Activated T-cell treated with anti-CD3 and anti-CD28 coated beads, Interleukin-2, amount 50 U/mL, for 72 hours (primary cell): ENCODE measurements at places on chromosomes 11 and 22.

DNA sequence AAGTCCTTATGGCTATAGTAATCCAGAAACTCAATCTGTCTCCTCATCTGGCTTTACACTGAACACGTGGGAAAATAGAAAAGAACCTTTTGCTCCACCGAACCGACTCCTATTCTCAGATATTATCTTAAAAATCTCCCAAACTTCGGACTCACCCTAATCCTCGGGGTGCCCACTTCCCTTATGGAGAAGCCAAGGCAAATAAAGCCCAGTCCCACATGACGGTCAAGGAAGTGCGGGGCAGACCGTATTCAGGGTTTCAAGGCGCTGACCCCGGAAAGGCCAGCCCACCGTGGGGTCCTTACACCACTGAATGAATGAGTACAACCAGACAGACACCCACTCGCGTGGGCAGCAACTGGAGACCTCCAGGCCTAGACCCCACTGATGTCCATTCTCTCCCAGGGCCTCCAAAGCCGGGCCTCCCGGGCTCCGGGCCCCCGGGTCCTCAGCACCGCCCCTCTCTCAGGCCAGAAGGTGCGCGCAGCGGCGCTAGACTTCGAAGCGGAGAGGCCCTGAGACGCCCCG, 489 bp downstream of the NUP98 start:
- DNase-seq, result no peak
- H3K36me3 ChIP-seq, result peaks cover 27% of the 10 kb centered on the region
- H3K4me3 ChIP-seq, result peak overlapping the region; percentile 98
- no peaks in the 10 kb centered on the region for H3K27me3 ChIP-seq
- peaks cover 63% of the 10 kb centered on the region for H3K4me1 ChIP-seq

- H3K4me1 ChIP-seq, result no peaks in the 10 kb centered on the region
- H3K36me3 ChIP-seq, result no peaks in the 10 kb centered on the region
- no peak for DNase-seq
- H3K27ac ChIP-seq, result no peak overlapping the region
Measured at GRCh38 chr22:42734406-42734805, 13.7 kb upstream of the A4GALT start.

DNA sequence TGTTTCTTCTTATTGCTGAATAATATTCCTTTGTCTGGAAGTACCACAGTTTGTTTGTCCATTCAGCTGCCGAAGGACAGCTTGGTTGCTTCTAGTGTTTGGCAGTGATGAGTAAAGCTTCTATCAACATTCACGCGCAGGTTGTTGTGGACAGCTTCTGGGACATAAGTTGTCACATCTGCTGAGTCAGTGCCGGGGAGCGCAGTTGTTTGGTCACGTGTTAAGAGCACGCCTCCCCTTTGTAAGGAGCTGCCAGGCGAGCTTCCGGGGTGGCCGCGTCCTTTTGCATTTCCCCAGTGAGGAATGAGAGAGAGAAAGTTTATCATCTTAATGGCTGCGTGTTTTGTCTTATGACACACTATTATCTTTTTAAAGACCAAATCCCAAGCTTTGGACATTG, 30.3 kb downstream of the SAMM50 start:
- no peaks in the 10 kb centered on the region for H3K4me1 ChIP-seq
- no peaks in the 10 kb centered on the region for H3K36me3 ChIP-seq
- no peak for DNase-seq
- no peak overlapping the region for H3K4me3 ChIP-seq
- no peaks in the 10 kb centered on the region for H3K27me3 ChIP-seq

DNA sequence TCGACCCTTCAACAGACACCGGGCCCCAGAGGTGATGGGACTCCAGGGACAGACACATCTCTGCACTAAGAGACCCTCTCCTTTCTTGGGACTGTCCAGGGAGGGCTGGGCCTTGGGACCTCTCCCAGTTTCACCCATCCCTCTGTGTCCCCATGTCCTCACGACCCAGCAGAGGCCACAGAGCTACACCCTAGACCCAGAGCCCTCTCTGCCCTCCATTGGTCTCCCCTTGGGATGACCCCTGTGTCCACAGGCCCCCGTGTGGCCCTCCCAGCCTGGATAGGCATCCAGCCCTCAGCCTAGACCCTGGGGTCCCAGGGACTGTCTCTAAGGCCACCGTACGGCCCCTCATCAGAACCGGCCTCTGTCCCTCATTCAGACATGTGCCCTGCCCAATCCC, 7.5 kb upstream of the DRICH1 start:
- H3K4me3 ChIP-seq, result no peak overlapping the region
- no peaks in the 10 kb centered on the region for H3K4me1 ChIP-seq
- DNase-seq, result no peak
- H3K27ac ChIP-seq, result no peak overlapping the region
- H3K27me3 ChIP-seq, result no peaks in the 10 kb centered on the region
- H3K36me3 ChIP-seq, result no peaks in the 10 kb centered on the region

GRCh38 chr11:105781807-105782206, 171.9 kb downstream of the GRIA4 start:
- no peaks in the 10 kb centered on the region for H3K27me3 ChIP-seq
- no peaks in the 10 kb centered on the region for H3K4me1 ChIP-seq
- no peaks in the 10 kb centered on the region for H3K36me3 ChIP-seq

GRCh38 chr11:128889657-128890213, 1.4 kb upstream of the KCNJ5 start:
- peaks cover 89% of the 10 kb centered on the region for H3K27me3 ChIP-seq
- peak overlapping the region; percentile 75 for H3K4me3 ChIP-seq
- DNase-seq, result no peak
- H3K27ac ChIP-seq, result no peak overlapping the region

DNA sequence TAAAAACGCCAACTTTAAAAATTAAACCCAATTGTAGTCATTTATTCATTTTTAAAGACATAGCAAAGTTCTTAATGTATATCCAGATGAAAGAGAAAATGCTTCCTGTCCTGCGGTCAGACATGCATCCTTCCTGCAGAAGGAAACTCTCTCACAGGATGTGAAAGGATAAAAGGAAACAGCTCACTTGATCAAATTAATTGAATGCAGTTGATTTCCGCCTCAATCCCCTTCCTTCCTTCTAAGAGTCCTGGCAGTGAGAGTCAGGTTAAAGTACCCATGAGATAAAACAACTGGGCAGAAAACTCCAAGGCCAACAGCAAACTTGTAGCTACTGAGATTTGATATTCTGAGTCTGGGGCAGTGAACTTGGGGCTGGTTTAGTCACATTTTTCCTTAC, 38.5 kb downstream of the CWC15 start:
- H3K36me3 ChIP-seq, result no peaks in the 10 kb centered on the region
- peaks cover 27% of the 10 kb centered on the region for H3K4me1 ChIP-seq
- H3K4me3 ChIP-seq, result no peak overlapping the region
- no peak for DNase-seq
- H3K27me3 ChIP-seq, result no peaks in the 10 kb centered on the region
- no peak overlapping the region for H3K27ac ChIP-seq

GRCh38 chr11:120854988-120855387, 168.9 kb upstream of the TBCEL start:
- no peak for DNase-seq
- H3K4me3 ChIP-seq, result no peak overlapping the region
- no peaks in the 10 kb centered on the region for H3K36me3 ChIP-seq
- H3K27me3 ChIP-seq, result no peaks in the 10 kb centered on the region

- H3K27me3 ChIP-seq, result peaks cover 7% of the 10 kb centered on the region
- no peaks in the 10 kb centered on the region for H3K36me3 ChIP-seq
- H3K27ac ChIP-seq, result no peak overlapping the region
- DNase-seq, result no peak
- no peaks in the 10 kb centered on the region for H3K4me1 ChIP-seq
Measured at GRCh38 chr22:27349456-27349855, 452.1 kb downstream of the MN1 start.
